ENCODE measurements at places on chromosomes 7 and 10.

DNA sequence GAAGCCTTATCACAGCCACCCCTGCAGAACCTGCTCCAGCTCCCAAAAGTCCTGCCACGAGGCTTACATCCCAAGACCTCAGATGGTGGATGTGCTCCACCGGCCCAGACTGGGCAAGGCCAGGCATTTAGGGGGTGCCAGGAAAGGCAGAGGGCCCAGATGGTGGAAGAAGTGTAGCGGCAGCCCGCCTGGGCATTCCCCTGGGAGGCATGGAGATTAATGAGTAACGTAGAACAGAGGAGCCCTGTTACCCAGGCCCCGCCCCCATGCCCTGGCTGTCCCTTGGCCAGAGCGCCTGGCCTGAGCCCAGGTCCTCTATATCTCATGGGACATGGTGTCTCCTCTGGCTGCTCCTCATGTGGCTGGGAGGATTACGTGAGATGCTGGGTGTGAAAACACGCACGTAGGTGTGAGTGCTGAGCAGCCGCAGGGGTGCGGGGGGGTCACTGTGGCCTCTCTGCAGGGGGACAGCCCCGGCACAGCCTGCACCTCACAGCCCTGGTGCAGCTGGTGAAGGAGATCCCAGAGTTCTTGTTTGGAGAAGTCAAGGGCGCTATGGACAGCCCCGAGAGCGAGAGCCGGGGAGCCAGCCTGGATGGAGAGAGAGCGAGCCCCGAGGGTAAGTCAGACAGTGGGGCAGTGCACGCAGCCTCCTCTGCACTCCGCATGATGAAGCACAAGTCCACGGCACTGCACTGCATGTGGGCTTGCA lies 52.9 kb downstream of the ZNF467 start:
- DNase-seq: no peak

- DNase-seq: no peak
Measured at GRCh38 chr7:110775046-110775445, 315.9 kb upstream of the LRRN3 start.

- no peak for DNase-seq
Measured at GRCh38 chr10:14742815-14743214, 31.9 kb downstream of the FAM107B start.

- no peak for DNase-seq
Measured at GRCh38 chr10:61157182-61157581, 213.2 kb upstream of the RHOBTB1 start.

- no peak for DNase-seq
Measured at GRCh38 chr10:35294506-35294905, 41.8 kb upstream of the CCNY start.

DNA sequence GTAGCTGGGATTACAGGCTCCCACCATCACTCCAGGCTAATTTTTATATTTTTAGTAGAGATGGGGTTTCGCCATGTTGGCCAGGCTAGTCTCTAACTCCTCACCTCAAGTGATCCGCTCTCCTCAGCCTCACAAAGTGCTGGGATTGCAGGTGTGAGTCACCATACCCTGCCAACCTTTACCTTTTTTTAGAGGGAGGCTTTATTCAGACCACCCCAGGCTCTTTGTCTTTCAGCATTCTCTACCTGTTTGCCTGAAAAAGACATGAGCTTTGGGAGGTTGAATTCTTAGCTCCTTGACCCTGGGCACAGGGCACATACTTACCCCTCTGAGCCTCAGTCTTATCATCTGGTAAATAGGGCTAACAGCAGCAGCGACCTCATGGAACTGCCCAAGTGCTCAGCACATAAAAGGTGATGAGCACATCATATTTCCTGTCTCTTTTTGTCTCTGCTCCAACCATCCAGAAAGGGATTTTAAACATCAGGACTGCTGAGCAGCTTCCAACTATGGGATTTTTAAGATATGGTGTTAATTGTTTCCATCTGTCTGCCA lies 17.0 kb downstream of the FRMPD2 start:
- DNase-seq: no peak

All from iPS DF 19.7 (cell line).